Brain (organoid and tissue), 16 donors: ENCODE measurements at places on chromosomes 2 and 18.
A peak's percentile ranks its signal among the peaks of the same experiment; 100 is the strongest.

GRCh38 chr18:50190236-50190635 is 4.7 kb downstream of the MYO5B start:
- DNase-seq = no peak

GRCh38 chr2:7097353-7097895 is 180.2 kb downstream of the RNF144A start:
- DNase-seq = peak; percentile 90

DNA sequence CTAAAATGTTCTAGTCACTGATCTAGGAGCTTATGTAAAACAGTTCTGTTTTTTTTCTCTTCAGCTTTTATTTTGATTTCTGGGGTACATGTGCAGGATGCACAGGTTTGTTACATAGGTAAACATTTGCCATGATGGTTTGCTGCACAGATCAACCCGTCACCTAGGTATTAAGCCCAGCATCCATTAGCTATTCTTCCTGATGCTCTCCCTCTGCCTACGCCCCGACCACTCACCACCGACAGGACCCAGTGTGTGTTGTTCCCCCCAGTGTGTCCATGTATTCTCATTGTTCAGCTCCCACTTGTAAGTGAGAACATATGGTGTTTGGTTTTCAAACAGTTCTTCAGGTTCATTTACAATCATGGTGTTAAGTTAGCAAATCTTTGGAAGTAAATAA is 84.8 kb upstream of the PROKR1 start:
- peak; percentile 16 for DNase-seq

GRCh38 chr18:79046522-79046921 is 22.7 kb upstream of the ATP9B start:
- DNase-seq = no peak

GRCh38 chr2:112182581-112183034 is 44.4 kb downstream of the FBLN7 start:
- peak; percentile 32 for DNase-seq
